SIG-M5 (cell line): ENCODE measurements at places on chromosomes 12 and 14.

GRCh38 chr12:56029666-56030293 lies 8.9 kb downstream of the IKZF4 start:
- DNase-seq = peak; percentile 5

GRCh38 chr14:81162941-81163340 lies 57.8 kb downstream of the GTF2A1 start:
- DNase-seq = peak; percentile 30

DNA sequence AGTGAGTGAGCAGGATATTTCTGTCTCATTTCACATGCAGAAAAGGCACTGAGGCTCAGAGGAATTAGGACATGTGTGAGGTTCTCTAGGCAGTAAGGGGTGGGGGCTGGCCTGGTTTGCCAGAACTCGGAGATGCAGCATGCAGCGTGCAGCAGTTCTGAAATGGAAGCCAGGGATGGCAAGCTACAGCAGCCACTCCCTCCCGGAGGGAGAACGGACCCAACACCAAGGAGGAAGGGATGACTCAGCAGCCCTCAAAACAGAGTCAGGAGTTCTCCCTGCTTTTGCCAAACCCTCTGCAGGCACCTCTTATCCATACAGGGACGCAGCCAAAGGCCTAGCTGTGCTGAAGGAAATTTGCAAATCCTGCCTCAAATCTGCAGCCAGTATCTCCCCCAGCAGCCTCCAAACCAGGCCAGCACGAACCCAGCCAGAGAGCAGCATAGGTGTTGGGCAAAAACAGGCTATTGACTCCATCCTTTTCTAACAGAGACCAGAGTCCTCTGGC lies 10.3 kb upstream of the SERPINA3 start:
- DNase-seq = no peak

DNA sequence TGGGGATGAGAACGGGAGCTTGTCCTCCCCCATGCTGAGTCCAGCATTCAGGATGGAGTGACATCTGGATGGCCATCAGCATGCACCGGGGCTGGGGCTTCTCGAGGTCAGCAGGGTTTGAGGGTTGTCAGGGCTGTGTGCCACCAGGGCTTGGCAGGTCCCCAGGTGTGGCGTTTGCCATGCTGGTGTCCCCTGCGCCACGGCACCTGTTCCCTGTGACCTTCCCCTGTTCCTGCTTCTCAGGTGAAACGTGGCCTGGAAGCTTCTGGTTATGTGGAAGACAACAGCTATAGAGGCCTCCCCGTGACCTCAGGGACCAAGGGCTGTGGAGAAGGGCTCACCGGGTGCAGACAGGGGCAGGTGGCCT lies 152.4 kb downstream of the KIF26A start:
- DNase-seq = no peak

DNA sequence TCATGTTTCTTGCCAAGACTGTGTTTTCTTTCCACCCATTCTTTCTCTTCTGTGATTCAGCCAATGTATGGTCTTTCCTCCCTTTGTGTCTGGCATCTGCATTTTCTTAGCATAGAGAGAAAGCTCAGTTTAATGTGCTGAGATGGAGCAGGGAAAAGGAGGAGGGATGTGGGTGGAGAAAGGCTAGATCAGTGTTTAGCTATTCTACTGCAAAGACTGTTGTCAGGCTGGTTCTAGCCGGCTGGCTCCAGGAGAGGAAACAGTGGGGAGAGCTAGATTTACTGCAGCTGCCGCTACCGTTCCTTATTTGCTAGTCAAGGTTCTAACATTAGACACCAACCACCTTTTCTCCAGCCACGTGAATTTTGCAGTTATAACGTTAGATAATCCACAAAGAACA lies 5.2 kb upstream of the RIMKLB start:
- no peak for DNase-seq

GRCh38 chr12:57430112-57430930 lies 522 bp downstream of the R3HDM2 start:
- no peak for DNase-seq

DNA sequence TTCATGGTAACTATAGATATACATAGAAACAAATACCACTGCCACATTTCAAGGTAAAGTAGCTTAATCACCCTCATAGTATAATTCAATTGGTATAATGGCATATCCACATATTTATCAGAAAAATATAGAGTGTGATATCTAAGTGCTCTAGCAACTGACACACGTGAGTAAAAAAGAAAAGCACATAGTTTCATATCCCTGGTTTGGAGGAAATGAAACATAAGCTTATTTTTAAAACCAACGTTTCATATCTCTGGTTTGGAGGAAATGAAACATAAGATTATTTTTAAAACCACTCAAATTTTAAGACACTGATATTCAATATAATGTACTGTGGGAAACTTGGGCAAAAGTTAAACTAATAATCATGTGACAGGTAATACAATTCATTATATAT lies 2.1 kb downstream of the OR6C70 start:
- no peak for DNase-seq

- no peak for DNase-seq
Observed at GRCh38 chr12:113378291-113378690, 19.9 kb downstream of the PLBD2 start.

GRCh38 chr14:39416072-39416471 lies 16.2 kb downstream of the FBXO33 start:
- DNase-seq = no peak

- no peak for DNase-seq
Observed at GRCh38 chr14:65485516-65485915, 73.0 kb downstream of the FUT8 start.

GRCh38 chr12:77239617-77240016 lies 174.2 kb upstream of the E2F7 start:
- DNase-seq = no peak

DNA sequence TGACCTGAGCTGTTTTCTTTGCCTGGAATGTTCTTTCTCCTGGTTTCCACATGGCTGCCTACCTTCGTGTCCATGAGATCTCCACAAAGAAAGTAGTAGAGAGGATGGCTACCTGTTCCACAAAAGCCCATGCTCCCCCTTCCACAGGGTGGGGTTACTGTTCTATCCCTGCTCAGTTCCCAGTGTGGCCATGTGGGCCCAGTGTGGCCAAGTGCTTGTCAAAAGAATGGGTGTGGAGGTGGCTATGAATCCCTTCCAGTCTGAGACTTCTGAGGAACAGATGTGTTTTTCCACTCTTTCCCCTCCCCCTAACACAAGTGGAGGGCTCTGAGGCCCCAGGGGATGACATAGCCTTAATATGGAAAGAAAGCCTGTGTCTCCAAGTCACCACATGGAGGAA lies 26.2 kb upstream of the HSP90B1 start:
- DNase-seq = no peak

- no peak for DNase-seq
Observed at GRCh38 chr14:37579274-37579673, 15.8 kb downstream of the FOXA1 start.

DNA sequence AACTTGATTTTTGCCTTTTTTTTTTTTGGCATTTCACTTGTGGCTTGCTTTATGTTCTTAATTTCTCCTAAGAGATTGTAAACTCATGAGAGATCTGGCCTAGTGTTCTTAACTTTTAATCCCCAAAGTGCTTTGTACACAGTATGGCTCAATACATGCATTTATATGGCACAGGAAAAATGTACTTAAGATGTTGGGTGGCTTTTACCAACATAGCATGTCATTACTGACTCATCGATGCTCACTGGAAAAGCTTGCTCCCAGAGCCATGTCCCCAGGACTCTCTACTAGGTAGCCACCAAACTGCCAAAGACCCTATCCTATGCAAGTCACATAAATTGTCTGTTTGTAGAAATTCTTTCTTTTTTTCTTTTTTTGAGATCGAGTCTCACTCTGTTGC lies 13.1 kb upstream of the SMCO3 start:
- no peak for DNase-seq

DNA sequence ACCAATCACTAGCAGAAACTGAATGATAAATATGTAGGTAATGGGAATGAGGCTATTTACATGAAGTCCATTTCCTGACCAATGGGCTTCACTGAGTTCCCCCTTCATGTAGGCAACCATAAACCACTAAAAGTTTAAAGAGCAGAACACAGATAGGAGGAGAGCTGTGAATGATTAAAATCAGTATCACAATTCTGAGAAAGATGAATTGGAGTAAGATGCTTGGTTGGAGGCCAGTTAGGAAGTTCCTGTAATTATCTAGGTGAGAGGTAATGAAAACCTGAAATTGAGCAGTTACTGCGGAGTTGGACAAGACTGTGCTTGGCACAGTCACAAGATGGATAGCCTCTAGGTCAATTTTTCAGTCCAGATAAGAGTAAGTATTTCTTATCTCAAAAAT lies 56.6 kb downstream of the GALNT4 start:
- no peak for DNase-seq

DNA sequence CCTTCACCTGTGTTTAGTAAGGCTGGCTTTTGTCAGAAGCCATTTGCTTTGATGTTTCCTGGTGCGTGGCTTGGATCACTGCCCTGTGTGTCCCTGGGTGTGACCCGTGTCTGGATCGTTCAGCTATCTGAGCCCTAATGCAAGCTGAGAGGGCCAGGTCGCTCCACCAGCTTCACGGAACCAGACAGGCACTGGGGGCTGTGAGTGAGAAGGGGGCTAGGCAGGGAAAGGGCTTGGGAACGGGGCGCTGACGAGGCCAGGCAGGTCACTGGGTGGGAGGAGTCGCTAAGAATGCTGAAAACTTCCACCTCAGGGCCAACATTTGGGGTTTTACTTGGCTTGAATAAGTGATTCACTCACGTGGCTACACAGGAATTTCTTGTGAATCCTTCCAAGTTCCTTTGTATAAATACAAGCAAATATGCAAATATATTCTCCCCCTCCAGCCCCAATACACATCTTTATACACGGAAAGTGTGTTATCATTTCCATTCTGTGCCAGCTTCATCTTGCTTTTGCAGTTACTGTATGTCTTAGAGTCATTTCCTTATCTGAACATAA lies 24.2 kb upstream of the MMP17 start:
- no peak for DNase-seq

DNA sequence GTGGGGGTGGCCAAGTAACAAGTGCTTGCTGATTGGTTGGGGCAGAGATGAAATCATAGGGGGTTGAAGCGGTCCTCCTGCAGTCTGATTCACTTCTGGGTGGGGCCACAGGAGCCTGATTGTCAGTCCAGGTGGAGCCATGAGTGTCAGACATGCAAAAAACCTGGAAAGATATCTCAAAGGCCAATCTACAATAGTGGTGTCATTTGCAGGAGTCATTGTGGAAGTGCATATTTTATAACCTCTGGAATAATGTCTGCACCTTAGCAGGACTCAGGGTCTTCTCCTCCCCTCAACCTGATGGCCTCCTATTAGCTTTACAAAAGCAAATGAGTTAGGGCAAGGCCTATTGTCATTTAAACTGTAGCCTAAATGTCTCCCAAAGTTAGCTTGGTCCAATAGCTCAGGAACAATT lies 241.4 kb downstream of the NUAK1 start:
- no peak for DNase-seq

DNA sequence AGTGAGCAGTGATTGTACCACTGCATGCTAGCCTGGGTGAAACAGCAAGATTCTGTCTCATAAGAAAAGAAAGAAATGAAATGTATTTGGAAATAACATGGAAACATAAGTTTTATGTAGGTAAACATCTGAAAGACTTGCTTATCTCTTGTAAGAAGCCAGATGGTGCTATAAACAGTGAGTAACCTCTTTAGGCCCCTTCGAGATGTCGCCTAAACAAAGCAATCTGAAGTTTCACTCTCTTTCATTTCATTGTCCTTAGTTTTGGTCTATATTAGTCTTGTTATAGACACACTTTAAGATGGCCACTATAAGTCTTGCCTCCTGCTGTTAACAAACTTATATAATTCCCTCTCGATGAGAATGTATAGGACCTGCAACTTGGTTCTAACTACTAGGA lies 472.6 kb upstream of the ATP2B1 start:
- no peak for DNase-seq

GRCh38 chr12:116150452-116150851 lies 127.0 kb downstream of the MED13L start:
- DNase-seq = no peak

DNA sequence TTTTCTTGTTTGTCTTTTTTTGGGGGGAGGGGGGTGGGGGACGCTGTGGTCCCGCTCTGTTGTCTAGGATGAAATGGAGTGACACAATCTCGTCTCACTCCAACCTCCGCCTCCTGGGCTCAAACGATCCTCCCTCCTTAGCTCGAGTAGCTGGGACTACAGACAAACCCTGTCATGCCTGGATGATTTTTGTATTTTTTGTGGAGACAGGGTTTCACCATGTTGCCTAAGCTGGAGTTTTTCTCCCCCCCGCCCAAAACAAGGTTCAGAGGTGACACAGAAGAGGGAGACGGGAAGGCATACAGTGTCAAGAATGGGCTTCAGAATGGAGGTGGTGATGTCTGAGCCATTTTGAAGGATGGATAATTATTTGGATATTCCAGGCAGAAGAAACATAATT lies 116.9 kb upstream of the ATF1 start:
- no peak for DNase-seq

- DNase-seq = no peak
Observed at GRCh38 chr12:95225645-95226212, 8.1 kb downstream of the VEZT start.

- DNase-seq = no peak
Observed at GRCh38 chr12:75995691-75996090, 35.9 kb downstream of the PHLDA1 start.

DNA sequence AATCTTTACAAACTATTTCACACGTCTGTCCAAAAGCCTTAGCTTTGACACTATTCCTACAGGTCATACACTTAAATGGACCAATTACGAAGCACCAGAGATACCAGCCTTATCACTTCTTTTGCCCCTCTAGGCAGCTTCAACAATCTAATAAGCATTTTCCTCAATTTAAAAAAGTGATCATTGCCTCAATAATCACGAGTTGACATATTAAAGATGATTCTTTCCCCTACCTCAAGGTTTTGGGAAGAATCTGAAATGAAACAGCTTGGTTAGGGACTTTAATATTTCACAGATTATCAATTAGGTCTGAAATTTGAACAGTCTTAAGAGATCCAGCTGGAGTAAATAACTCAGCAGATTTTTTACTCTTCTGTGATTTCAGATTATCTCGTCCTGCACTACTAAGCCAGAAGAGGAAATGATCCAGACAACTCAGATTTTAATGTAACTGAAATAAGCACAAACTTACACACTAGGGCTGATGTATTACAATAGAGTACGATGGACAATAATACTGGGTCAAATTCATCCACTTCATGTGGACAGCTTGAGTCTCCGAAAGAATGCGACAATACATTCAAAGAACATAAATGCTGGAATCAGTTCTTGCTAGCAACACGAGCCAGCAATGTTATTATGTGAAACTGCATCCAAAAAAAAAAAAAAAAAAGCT lies 15.9 kb downstream of the UBE2N start:
- DNase-seq = no peak

DNA sequence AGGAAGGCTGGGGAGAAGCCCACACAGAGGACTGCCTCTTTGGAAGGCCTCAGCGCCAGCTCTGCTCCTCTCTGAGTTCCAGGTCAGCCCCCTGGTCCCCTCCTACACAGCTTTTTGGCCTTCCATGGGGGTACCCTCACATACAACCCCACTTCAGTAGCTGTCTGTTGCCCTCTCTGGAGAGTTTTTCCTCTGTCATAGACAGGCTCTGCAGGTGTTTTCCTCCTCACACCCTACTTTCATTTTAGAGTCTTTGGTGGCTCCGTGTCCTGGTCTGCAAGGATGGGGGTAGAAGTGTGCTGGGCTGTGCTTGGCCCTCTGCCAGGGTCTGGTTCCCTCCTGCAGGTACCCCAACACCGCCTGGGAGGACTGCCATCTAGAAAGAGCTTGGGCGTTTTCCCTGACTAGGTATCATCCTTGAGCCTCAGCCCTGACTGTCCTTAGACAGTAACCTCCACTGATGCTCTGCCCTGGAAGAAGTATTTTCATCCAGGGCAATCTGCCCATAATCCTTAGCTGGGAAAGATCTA lies 15.1 kb downstream of the ZDHHC22 start:
- no peak for DNase-seq
